ENCODE measurements at places on chromosomes 3 and 15.

GRCh38 chr15:92934716-92935115 is 34.6 kb downstream of the CHD2 start:
- DNase-seq, result no peak

- DNase-seq, result peak; percentile 62
Measured at GRCh38 chr3:68135067-68135466, 480.7 kb upstream of the SUCLG2 start.

DNA sequence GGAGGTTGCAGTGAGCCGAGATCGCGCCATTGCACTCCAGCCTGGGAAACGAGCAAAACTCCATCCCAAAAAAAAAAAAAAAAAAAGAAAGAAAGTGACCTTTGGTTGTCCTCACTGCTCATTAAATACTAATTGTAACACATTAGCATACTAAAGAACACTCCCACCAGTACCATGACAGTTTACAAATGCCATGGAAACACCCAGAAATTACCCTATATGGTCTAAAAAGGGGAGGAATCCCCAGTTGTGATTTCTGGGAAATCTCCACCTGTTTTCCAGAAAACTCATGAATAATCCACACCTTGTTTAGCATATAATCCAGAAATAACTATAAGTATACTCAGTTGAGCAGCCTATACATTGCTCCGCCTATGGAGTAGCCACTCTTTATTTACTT is 23.5 kb upstream of the INO80 start:
- no peak for DNase-seq

GRCh38 chr3:51500632-51501131 is 867 bp upstream of the DCAF1 start:
- peak; percentile 34 for DNase-seq

- DNase-seq, result no peak
Measured at GRCh38 chr3:172700256-172700655, 10.6 kb downstream of the NCEH1 start.

GRCh38 chr15:51366920-51367319 is 25.5 kb downstream of the GLDN start:
- peak; percentile 28 for DNase-seq

DNA sequence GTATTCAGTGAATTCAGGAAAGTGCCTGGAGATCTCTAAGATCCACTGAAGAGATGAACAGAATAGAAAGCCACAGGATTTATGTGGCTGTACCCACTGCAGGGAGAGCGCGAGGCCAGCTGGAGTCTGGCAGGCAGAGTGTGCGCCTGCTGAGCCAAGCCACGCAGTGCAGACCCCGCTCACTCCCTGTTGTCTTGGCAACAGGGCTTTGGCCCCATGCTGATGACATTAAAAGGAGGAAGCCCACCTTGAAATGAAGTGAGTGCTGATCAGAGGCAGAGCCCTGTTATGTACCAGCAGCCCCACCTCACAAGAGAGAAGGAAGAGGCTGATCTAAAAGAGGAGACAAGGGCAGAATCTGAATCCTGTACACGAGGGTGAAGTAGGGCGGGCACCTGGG is 36.7 kb downstream of the PXYLP1 start:
- DNase-seq, result no peak

- no peak for DNase-seq
Measured at GRCh38 chr3:42116466-42116865, 25.3 kb downstream of the TRAK1 start.

GRCh38 chr3:192435241-192435640 is 292.1 kb downstream of the FGF12 start:
- DNase-seq, result no peak

DNA sequence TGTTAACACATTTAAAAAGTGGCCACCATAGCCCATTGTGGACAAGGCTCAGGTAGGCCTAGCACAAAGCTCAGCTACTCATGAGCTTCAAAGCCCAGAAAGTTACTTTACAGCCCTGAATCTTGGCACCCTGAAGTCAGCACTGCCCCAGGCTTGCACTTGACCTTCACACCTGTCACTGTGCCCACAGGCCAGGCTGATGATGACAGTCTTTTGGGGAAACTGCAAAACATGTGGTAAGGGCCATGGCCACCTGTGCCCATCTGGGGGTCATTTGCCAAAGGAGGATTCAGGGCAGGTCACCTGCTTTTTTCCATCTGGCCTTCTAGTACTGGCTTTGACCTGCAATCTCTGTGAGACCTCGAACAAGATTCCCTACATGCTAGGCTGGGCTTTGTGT is 11.0 kb downstream of the CHDH start:
- no peak for DNase-seq

GRCh38 chr3:134699721-134700120 is 48.9 kb upstream of the KY start:
- no peak for DNase-seq

GRCh38 chr3:159273608-159274007 is 471.8 kb downstream of the MFSD1 start:
- peak; percentile 65 for DNase-seq

- DNase-seq, result no peak
Measured at GRCh38 chr15:79047676-79048439, 42.7 kb downstream of the RASGRF1 start.

DNA sequence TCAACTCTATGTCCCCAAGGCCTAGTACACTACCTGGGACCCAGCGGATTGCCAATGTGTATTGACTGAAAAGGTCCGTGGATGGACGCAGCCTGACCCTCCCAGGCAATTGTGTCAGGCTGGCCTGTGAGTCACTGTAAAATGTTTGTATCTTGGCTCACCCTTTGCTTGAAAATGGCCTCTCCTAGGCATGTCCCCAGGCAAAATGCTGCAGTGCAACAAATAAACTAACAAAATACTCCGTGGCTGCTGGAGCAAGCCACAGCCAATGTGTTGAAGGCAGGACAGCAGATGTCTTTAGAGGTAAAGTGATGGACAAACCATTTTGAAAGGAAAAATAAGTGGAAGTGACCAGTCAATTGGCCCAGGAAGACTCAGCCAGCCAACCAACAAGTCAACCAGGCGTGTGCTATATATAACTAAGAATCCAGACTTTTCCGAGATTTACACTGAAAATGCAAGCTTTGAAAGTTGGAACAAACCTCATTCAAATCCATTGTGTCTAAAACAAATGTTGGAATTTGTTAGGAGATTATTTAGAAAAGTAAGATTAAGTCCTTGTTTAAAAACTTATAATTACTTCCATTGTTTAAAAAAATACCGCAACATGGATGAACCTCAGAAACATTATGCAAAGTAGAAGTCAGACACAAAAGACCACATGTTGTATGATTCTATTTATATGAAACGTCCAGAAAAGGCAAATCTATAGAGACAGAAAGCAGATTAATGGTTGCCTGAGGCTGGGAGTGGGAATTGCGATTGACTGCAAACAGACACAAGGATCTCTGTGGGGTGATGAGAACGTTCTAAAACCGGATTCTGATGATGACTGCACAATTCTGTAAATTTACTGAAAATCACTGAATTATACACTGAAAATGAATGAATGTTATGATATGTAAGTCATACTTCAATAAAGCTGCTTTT is 191.2 kb downstream of the TLE3 start:
- no peak for DNase-seq

DNA sequence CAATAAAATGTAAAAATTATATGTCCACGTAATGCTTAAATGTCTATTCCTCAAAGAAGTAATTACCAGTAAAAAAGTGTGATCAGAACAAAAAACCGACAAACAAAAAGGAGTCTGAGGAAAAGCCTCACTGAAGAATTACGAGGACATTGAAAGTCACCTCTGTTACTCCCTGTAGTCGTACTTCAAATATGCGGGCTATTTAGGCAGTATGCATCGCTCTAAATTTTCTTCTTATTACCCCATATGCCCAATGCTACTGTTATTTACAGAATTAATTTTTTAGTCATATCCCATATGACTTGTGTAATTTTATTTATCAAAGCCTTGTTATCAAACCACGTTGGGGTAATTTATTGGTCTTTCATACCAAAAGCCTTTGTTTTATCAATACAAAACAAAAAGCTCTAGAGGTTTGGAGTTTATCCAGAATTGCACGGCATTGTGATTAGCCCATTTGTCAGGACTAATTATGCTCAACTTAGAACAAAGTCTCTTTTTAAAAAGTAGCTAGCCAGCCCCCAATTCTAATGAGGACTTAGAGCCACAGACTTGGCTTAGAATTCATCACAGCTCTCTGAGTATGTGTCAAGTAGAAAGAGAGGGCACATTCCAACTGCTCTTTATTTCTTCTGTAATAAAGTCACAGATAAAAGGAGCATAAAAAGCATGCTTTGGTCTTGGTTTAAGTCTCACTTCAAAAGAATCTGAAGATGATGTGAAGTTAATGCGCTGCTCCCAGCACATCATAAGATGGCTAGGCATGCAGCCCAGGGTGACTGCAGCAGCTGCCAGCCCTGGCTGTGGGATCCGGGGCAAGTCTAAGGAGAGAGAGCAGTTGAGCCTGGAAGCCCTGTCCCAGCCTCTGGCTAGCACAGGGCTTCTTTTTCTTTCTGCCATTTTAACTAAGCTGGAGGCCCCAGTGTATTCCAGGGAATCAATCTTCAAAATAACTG is 521.0 kb downstream of the GABRG3 start:
- DNase-seq, result peak; percentile 60

DNA sequence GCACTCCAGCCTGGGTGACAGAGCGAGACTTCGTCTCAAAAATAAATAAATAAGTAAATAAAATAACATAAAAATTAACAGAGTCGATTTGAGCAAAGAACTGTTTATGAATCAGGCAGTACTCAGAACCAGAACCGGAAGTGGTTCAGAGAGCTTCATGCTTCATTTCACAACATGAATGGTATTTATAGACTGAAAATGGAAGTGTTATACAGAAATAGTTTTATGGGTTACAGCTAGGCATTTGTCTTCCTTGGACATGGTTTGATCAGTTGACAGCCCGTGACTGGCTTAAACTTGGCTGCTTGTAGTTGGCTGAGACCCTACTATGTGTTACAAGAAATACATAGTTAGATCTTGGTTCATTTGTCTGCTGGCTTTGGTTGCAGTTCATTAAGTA is 216.0 kb upstream of the MCTP2 start:
- DNase-seq, result no peak

DNA sequence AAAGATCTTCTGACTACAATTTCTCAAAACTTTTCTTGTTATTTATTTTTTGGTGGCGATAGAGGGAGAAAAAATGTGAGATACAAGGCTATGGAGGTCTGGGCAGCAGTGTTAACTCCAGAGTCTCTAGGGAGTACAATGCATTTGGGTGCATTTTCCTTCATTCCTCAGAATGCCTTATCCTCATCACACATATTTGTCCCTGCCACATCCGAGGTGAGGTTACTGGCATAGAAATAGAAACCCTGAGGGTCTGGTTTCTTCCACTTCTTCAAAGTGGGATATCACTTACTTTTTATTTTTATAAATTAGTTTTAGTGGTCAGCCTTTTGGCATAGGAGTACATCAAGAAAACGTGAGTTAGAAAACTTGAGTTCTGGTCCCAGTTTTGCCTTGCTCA is 150.4 kb downstream of the TIGIT start:
- DNase-seq, result no peak

DNA sequence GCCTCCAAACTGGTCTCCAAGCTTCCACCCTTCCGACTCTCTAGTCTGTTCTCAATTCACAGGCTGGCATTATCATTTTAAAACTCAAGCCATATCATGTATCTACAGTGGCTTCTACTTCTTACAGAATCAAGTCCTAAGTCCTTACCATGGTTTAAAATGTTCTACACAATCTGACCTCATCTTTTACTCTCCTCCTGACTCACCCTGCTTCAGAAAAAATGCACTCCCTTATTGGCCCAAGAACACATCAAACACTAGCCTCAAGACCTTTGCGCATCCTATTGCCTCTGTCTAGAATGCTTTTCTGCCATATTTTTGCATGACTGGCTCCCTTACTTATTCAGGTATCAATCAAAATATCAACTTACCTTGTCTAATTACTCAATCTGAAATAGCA is 11.0 kb downstream of the MRPL3 start:
- DNase-seq, result no peak

DNA sequence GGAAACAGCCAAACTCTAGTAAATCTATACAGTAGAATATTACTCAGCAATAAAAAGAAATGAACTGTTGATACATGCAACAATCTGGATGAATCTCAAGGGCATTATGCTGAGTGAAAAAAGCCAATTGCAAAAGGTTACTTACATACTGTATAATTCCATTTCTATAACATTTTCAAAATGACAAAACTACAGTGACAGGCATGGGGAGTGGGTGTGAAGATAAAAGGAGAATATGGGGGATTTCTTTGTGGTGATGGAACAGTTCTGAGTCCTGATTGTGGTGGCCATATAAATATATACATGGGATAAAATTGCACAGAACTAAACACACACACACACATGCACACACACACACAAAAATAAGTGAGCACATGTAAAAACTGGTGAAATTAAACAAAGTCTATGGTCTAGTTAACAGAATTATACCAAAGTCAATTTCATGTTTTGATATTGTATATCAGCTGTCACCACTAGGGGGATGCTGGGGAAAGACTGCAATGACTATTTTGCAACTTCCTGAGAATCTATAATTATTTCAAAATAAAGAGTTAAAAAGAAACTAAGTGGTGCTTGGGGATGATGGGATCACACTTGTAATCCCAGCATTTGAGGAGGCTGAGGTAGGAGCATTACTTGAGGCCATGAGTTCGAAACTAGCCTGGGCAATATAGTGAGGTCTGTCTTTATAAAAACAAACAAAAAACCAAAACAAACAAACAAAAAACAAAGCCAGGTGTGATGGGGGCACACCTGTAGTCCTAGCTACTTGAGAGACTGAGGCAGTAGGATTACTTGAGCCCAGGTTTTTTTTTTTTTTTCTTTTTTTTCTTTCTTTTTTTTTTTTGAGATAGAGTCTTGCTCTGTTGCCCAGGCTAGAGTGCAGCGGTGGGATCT is 66.0 kb downstream of the SPTSSB start:
- no peak for DNase-seq

GRCh38 chr3:3815206-3815605 is 16.0 kb downstream of the LRRN1 start:
- DNase-seq, result no peak

DNA sequence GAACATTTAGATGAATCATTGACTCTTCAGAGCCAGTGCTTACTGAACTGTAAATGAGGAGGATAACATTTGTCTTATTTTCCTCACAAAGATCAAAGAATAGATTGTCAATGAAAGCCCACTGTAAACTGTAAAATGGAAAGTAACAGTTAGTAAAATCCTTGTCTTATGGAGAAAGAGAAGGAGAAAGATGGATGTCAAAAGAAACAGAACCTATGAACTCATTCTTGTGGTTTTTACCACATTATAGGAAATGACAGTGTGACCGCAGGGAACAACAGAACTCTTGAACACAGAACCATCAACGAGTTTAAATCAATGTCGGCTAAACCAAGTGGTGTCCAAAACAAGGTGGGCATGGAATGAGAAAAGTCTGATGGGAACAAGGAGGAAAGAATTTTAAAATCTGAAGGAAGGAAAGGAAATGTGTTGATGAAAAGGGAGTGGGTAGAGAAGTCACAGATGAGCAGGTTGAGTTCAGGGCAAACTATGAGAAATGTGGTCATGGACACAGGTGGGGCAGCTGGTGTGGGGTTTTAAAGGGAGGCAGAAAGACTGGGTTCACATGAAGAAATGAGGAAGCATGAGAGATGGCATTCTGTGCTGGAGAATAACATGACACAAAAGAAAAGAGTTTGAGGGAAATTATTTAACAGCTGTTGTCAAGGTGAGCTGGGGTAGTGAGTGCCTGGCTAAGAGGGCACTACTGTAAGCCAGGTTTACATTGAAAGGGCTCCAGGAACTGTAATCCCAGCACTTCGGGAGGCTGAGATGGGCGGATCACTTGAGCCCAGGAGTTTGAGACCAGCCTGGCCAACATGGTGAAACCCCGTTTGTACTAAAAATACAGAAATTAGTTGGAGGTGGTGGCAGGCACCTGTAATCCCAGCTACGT is 42.4 kb upstream of the ETV5 start:
- DNase-seq, result no peak
